ENCODE measurements at places on chromosomes 2 and 18.

GRCh38 chr2:68124321-68124720, 33.4 kb upstream of the PNO1 start:
- no peak for DNase-seq

GRCh38 chr2:129609224-129609623, 370.2 kb upstream of the RAB6C start:
- no peak for DNase-seq

- DNase-seq, result no peak
Observed at GRCh38 chr2:218855305-218856166, 4.1 kb upstream of the WNT6 start.

DNA sequence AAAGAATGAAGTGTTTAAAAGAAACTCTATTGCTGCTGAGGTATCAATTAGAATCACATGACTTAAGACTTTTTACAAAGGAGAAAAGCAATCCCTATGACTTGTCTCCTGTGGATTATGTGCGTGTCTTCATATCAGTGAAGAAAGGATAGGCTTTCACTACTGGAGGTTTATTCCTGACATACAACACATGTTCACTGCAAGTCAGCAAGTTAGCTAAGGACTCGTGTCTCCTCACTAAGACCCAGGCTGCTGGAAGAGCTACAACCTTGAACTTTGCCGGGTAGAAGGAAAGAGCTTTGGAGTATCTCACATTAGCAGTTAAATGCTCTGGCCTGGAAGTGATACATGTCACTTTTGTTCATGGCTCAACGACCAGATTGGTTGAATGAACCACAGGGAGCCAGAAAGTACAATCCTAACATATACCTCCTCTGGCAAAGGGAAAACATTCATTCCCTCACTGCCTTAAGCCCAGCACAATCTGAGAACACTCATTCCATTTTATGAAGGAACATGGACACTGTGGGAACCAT, 215.3 kb downstream of the RNF152 start:
- no peak for DNase-seq

DNA sequence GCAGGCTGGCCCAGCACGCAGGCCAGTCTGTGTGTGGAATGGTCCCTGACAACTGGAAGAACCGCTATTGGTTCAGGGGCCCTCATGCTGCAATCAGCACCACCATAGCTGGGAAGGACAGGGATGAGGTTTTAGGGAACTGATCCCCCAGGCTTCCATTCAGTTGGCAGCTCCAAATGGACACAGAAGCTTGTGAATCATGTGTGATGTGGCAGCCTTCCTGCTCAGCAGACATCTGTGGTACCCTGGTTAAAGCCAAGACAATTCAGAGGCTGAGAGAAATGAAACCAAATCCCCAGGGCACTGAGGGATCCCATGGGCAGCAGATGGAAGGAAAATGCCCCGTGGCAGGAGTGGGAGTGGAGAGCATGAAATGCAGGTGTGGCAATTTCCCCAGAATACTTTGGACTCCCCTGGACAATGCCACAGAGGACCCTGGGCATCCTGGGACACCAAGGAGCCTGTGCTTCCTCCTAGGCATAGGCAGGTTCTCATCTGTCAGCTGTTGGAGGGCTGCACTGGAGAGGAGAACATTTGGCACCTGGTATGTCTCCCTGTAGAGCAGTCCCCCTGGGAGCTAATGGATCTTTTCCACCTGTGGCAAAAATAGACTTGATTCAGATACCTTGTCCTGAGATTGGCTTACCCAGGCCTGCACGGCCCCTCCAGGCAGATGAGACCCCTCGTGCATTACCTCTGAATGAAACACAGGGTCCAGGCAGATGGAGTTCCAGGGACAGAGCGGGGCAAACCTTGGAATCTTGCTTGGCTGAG, 162.2 kb upstream of the BCL2L11 start:
- no peak for DNase-seq

- no peak for DNase-seq
Observed at GRCh38 chr18:55997151-55997561, 409.2 kb upstream of the TCF4 start.
